ENCODE measurements at places on chromosomes 7 and 10.
A peak's percentile ranks its signal among the peaks of the same experiment; 100 is the strongest.

- DNase-seq: no peak
Measured at GRCh38 chr7:75638594-75639070, 100.1 kb downstream of the HIP1 start.

DNA sequence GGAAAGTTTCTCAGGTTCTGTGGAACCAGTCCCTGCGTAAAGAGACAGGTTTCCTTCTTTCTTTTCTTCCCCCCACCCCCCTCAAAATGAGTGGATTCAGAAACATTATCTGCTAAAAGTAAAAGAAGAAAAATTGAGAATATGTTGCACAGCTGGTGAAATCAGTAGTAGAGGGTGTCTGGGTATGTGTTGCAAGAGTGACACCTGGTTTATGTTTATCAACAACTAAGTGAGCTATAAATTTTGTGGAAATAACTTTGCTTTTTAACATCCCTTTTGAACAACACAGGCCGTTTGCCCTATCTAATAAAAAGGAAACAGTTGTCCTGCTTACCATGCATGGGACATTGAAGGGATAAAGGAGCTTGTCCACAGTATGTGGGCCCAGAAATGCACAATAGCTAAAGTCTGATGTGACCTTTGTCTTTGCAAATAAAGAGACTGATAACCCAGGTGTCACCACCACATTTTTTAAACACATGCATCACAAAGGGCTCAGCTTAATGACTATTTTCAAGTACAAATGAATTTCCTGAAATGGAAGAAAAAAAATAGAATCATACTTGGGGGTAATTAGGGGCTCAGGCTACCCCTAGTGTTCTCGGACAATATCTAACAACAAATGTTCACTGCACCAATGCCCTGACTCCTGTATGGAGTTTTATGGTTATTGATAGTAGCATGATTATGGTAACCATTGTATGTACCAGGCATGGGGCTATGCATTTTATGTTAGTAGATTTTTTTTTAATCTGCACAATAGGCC lies 221.7 kb upstream of the TCF7L2 start:
- DNase-seq: no peak

DNA sequence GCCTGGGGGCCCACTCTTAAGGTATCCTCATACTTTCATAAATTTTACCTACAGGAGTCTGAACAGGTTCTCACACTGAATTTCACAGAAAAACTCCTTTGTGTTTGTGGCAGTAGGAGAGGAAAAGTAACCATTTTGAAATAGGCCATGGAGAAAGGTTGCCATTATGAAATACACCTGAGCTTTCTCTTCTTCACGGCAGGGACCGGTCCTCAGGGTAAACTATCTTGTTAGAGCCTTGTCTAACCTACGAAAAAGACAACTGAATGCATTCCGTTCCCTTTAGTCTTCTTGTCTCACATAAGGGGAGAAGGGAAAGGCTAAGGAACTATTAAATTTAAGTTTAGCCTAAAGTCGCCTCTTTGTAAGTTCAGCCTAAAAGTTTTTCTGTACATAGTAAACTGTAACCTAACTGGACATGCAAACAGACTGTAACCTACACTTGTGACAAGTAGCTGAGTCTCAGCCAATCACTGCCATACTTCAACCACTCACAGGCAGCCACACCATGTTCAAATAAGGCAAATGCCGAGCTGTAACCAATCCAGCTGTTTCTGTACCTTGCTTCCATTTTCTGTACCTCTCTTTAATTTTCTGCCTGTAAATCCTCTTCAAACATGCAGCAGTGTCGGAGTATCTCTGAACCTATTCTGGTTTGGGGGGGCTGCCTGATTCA lies 14.2 kb upstream of the RNF32 start:
- no peak for DNase-seq

DNA sequence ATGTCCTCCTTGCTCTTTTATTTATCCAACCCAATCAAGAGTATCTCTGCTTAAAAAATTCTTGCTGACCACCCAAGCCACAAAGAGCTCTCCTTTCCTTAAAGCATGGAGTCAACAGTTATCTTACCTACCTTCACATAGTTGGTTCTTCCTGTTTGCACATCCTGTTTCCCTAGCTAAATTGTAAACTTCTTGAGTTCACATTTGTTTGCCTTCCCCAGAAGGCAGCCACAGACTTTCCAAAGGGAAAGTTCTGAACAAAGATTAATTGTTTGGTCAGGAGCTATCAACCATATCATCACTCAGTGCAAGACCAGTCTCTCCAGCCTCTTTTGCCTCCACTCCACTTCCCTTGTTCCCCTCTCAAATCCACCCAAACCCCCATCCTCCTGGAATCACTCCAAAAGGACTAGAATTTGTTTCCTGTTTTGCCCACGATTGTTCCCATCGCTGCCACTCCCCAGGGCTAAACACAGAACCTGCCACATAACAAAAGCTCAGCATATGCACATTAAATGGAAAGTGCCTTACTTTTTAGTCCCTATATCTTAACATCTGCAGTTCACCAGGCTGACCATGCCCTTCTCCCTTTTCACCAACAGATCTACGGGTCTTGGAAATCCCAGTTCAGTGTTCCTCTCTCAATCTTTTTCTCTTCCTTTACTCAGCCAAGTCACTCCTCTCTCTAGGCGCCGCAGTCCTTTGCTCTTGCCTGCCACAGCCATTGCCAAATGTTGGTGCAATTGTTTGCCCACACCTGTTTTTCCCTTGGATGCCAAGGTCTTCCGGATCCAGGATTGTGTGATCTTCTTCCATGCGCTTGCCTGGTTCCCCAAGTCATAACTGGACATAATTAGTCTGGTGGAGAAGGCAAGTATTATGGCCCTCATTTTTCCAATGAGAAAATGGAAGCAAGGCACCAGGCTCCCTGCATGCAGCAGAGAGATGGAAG lies 265.5 kb downstream of the KCNMA1 start:
- no peak for DNase-seq

- DNase-seq: no peak
Measured at GRCh38 chr10:1577373-1577770, 160.0 kb downstream of the ADARB2 start.

- no peak for DNase-seq
Measured at GRCh38 chr10:44689368-44689767, 221.8 kb upstream of the TMEM72 start.

DNA sequence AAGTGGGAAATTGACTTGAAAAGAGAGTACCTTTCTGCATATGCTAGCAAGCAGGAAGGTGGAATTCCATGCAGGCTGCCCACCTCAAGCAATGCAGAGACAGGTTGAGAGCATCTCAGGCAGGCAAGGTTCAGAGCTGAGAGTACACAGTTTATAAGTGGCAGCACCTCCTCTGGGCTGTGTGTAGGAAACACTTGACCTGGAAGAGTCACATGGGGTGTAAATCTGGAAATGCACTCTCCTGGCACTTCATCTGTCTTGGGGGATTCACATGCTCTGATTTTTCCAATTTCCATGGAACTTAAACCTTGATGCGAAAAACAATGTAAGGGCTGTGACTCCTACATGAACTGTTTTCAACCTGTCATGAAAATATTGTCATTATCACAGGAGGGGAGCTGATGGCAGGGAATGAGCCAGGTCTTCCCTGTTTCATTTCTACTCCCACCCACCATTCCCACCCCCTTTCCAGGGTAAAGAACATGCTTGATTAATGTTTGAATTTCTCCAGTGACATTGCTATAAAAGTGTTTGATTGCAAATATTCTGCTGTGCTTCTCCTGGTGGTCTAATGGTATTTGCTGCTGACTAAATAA lies 328.3 kb downstream of the BICC1 start:
- no peak for DNase-seq

- no peak for DNase-seq
Measured at GRCh38 chr7:148609045-148609725, 18.6 kb downstream of the C7orf33 start.

DNA sequence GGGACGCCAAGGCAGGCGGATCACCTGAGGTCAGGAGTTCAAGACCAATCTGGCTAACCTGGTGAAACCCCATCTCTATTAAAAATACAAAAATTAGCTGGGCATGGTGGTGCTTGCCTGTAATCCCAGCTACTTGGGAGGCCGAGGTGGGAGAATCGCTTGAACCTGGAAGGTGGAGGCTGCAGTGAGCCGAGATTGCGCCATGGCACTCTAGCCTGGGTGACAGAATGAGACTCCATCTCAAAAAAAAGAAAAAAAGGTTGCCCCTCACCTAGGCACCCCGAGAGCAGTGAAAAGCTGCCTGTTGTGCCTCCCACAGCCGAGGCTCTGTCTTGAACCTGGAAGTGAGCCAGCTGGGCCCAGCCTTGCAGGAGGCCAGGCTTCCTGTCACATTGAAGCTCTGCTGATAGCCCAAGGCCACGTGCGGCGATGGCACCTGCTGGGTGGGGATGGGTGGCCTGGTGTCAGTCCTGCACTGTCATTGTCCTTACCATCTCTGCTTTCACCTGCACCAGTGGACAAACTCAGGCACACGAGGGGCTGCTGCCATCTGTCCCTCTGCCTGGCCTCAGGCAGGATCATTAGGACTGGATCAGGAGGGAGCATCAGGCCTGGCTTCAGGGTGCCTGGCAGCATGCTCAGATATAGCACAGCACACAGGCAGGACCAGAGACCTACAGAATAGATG lies 37.8 kb downstream of the DNAJB12 start:
- DNase-seq: peak; percentile 7

- DNase-seq: no peak
Measured at GRCh38 chr10:114603948-114604347, 54.1 kb downstream of the ABLIM1 start.

DNA sequence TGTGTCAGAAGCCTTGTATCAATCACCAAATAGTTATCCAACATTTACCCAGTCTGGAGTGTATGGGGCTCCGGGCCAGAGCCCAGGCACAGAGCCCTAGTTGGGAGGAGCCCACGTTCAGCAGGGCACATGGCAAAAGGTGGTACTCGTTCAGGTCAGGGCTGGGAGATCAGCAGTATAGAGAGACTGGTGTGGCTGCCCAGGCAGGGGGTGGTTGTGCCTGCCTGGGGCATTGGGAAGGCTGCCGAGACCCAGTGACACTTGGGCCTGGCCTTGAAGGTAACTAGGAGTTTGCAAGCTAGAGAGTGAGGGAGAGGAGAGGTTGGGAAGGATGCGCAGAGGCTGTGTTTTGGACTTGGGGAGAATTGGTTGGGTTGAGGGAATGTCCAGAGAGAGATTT lies 48.9 kb upstream of the IGFBP3 start:
- no peak for DNase-seq

DNA sequence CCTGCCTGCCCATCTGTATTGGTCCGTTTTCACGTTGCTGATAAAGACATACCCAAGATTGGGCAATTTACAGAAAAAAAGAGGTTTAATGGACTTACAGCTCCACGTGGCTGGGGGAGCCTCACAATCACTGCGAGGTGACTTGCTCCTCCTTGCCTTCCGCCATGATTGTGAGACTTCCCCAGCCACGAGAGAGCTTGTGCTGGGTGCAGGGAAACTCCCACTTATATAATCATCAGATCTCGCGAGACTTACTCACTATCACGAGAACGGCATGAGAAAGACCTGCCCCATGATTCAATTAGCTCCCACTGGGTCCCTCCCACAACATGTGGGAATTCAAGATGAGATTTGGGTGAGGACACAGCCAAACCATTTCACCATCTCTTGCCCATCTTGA lies 111.8 kb downstream of the MYL10 start:
- DNase-seq: no peak

DNA sequence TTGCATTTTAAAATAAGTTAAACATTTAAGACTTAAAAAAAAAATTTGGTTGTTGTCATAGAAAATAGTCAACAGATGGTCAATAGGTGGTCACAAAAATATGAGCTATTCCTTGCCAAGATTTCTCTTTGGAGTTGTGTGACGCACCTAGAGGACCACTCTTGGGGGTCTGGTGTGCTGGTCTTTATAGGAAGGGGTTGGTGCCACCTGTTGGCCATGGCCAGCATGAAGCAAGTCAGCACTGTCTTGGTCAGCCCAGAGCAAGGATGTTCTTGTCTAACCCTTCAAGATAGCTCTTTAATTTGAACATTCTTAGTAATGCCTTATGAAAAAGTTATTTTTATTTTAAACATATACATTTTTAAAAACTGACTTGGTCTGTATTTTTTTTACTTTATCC lies 267.9 kb upstream of the CNTNAP2 start:
- no peak for DNase-seq

- peak; percentile 61 for DNase-seq
Measured at GRCh38 chr7:148700661-148701064, 2.0 kb downstream of the CUL1 start.

GRCh38 chr10:52409195-52409594 lies 95.1 kb downstream of the DKK1 start:
- DNase-seq: no peak

DNA sequence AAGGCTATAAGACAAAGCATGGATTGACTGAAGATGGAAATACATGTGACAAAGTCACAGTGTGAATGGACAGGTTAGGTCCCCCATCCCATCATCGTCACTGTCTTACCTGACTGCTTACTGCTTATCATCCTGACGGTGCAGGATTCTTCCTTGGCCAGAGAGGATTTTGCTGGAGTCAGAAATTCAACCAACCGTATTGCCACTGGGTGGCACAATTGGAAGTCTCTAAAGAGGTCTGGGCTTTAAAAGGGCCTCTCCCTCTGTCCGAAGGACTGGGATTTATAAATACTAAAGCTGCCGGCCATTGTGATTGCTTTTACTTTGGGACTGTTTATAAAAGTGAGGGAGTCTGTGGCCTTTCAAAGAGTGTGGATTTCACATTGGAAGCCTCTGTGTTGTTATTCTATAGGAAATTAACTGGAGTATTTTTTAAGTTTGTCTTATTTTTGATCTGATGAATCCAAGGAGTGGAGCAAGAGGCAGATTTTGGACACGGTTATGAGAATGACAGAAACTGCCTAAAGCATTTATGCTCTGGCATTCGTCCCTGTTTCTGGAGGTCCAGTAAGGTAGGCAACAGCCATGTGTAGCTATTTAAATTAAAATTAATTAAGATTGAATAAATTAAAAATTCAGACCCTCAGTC lies 113.3 kb upstream of the CREB5 start:
- DNase-seq: no peak

DNA sequence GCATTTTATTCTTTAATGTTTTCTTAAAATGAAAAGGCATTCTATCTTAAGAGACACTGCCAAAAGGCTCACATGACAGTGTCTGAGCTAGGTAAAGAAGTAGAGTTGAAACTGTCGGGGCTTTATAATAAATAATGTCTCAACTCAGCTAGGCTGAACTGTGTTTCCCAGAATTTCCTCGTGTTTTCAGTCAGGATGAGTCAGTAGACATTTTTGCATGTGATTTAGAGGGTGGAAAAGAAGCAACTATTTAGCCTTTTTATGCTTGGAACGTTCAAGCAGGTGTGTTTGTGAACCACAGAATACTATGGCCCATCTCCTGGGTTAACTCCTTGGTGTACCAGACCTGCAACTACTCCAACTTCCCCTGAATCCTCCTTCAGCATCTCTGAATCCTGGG lies 23.4 kb upstream of the LIPA start:
- no peak for DNase-seq

DNA sequence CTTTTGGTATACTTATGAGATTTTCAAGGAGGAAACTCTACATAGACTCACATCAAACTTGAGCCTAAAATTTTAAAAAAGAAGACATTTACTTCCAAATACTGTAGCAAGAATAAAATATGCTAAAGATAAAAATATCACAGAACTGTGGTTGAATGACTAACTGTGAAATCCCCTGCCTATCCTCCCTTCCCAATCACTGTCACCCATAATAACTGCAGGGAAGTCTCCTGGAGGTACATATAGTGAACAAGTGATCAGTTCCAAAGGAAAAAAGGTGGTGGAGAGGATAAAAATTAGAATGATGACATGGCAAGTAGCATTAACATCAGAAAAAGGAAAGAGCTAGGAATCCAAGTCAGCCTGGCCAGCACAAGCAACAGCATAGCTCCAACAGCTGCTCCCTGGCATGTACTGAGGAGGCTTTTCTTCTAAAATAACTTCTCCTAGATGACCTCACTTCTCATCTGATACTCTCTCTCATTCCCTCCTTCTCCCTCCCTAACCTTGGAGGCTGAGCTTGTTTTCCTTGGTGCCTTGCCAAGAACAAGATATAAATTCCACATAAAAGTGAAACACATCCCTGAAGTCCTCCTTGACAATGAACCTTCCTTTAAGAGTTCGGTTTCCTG lies 124.0 kb downstream of the IQUB start:
- no peak for DNase-seq

Data from NK-92 treated with Interleukin-12 subunit alpha and Interleukin-12 subunit beta, amount 100 ng/mL, for 24 hours (cell line).